ENCODE measurements at places on chromosomes 5 and 9. TPM values are rescaled to one million over a fixed set of nuclear protein-coding genes. Genes with fewer than 3 reads are reported as not detected.
A peak's percentile ranks its signal among the peaks of the same experiment; 100 is the strongest.

- DNase-seq: no peak
Measured at GRCh38 chr5:41883243-41883642, 13.0 kb upstream of the OXCT1 start.

DNA sequence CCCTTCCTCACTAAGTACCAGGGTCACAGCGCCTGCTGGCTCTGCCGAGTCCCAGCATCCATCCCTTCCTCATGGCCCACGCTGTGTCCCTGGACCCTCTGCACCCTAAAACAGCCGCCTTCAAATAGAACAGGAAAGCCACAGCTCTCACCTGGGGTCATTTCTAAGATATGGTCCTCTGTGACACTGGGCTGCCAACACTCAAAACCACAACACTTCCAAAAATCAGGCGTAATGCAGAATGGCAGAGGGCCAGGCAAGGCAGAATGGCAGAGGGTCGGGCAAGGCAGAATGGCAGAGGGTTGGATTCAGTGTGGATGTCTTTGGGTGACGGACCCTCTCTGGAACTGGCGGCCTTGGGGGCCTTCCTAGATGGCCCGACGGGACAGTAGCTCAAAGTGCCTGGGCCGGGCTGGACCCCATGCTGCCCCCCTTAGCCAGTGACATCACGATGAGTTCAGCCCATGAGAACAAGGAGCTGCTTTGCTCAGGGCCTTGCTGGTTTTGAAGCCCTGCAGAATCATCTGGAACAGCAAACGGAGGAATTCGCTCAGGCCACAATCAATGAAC lies 35.3 kb downstream of the ZDHHC11B start:
- peak; percentile 14 for DNase-seq

DNA sequence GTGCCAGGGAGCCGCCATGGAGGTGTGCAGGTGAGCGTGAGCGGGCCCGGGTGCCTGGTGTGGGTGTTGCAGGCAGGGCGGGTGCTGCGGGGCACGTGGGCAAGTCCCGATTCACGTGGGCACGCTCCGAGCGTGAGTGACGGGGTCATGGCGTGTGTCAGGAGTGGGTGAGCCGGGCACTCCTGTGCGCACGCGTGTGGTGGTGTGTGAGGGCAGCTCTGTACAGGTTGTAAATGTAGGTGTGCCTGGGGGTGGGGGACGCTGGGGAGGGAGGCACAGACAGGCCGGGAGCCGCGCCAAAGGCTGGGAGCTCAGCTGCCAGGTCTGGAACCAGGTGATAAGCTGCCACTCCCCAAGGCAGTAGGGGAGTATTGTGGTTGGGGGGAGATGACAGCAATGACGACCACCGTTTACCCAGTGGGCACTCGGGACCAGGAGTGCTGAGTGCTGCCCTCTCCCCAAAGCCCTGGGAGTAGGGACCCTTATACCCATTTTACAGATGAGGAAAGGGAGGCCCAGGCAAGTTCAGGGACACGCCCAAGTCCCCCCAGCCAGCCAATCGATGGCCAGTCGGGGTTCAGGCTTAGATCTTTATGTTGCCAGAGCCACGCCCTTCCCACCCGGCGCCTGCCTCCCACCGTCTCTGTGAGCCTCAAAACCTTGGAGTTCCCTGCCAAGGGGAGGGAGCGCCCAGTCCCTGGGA lies 9.6 kb downstream of the NCS1 start:
- DNase-seq: no peak

DNA sequence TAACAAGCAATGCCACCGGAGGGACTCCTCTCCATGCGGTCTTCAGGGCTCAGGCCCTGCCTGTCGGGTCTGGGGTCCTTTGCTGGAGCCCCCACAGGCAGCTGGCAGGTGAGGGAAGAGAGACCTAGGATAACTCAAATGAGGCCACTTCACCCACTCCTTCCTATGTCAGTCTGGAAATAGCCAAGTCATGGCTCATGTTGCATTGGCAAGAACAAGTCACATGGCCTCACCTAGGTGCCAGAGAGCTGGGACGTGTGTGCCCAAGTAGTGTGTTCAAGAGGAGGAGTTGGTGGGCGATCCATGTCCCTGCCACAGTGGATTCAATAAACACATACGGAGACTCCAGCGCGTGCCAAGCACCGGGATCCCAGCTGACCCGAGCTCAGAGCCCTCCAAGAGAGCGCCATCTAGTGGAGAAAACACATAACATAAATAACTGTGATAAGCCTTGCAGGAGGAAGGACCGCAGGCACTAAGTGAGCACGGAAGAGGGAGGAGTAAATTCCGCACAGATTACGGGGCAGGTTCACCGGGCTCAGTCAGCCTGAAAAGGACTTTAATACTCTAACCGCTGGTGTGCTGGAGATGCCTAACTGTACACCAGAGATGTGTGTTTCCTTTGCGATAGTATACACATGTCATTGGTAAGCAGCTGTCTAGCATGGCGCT lies 580.8 kb downstream of the CCDC171 start:
- no peak for DNase-seq

Gene RELL2
- 6.0 TPM for total RNA-seq

DNA sequence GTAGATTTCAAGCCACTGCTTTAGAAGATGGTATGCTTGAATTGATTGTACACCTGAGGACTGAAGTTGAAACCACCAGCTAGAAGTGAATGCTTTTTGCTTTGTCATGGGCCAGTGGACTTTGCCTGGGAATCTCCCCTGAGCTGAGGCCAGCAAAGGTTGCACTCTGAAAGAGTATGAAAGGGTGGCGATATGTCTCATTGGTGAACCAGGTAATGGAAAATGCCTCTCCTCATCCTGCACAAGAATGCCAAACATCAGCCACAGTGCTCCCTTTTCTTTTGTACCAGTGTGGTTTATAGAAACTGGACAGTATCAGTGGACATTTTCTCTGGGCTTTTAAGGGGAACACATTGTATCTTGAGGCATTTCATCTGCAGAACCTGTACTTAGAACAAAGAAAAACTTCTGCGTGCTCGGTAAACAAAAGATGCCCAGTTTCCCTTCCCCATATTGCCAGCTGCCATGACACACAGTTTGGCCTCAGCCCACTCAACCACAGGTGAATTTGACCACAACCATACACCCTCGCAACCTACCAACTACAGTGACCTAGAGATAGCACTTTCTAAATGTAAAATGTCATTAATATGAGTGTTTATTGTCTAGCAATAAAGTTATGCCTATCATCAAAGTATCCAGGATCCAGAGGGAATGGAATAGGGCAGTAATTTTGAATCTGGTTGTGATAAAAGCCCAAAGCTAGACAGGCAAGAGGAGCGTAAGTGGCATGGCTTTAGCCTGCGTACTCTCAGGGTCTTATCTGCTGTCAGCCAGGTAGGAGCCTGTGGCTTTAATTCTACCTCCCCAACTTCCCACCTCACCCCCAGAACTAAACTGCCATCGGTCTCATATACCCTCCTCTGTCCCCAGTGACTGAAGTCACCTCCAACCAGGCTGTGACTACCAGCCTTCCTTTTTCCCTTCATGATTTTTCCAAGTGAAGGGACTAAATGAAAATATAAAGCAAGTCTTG lies 79.5 kb upstream of the LHFPL2 start:
- no peak for DNase-seq

Gene PLGRKT
- 19.3 TPM for total RNA-seq

DNA sequence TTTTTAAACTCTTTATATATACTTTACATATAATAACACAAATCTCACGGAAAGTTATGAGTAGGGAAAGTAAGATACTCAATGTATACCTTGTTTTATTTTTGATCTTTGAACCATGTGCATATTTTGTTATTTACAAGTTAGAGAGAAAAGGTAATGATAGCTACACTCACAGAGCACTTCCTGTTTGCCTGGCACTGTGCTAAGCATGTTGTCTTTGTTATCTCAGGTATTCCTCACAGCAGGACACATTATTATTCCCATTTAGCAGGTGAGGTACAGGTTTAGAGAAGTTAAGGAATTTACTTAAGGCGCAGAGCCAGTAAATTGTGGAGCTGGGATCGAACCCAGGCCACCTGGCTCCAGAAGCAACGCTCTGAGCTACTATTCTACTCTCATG lies 3.0 kb downstream of the C9 start:
- DNase-seq: no peak

Gene IFNA13
- not detected for total RNA-seq

DNA sequence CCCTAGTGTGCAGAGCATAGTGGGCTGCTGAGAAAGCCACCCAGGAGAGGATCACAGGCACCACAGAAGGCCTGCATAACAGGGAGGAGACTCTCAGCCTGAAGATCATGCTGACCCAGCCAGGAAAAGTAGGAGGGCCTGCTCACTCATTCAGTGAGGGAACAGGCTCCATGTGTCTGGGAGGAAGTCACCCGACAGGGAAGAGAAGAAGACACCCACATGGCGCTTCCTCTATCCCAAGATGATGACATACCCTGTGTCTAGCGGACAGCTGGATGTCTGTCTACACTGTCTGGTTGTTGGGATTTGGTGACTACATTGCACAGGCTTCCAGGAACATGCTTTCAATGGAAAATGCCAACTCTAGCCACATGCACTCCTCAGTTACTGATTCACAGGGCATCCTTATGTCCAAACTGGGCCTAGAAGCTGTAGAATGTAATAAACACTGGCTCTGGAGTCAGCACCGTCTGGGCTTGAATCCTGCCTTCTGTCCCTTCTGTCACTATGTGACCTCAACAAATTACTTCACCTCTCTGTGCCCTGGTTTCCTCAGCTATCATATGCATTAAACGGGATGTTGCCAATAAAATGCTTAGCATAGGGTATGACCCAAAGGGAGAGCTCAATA lies 47.6 kb downstream of the KLHL3 start:
- DNase-seq: no peak

Gene PCDHB6
- total RNA-seq: not detected

Gene HAUS6
- total RNA-seq: 6.3 TPM

Gene BRD3OS
- total RNA-seq: 13.7 TPM

- no peak for DNase-seq
Measured at GRCh38 chr9:37550781-37551180, 25.4 kb downstream of the FBXO10 start.

- peak; percentile 49 for DNase-seq
Measured at GRCh38 chr9:125807079-125807478, 59.9 kb downstream of the PBX3 start.

DNA sequence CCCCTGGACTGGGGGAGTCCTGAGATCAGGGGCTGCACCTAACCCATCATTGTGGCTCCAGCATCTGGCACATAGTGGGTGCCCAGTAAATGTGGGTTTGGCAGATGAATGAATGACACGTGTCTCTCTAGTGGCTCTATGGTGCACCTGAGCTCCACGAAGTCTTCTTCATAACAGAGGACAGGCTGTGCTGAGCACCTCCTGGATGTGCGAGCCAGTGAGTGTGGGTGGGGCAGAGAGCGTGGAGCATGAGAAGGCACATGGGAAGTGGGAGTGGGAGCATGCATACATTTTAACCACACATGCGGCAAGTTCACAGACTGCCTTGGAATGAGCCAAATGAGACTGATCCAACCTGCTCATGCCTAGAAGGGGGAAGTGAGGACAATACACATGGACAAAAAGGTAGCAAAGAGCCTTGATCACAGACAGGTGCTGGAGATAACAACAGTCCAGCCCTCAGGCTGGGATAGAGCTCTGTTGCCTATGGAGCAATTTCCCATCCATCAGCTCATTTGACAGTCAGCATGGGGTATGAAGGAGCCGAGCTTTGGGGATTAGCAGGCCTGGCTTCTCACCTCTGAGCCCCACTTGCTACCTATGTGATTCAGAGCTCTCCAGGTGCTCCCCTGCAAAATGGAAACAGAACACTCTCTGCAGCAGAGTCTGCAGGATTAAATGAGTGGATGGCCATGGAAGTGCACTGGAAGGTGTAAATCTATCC lies 76.2 kb upstream of the TBC1D2 start:
- DNase-seq: no peak

- no peak for DNase-seq
Measured at GRCh38 chr5:115180165-115180709, 10.5 kb upstream of the TRIM36 start.

GRCh38 chr9:86971742-86972141 lies 24.4 kb upstream of the GAS1 start:
- no peak for DNase-seq

DNA sequence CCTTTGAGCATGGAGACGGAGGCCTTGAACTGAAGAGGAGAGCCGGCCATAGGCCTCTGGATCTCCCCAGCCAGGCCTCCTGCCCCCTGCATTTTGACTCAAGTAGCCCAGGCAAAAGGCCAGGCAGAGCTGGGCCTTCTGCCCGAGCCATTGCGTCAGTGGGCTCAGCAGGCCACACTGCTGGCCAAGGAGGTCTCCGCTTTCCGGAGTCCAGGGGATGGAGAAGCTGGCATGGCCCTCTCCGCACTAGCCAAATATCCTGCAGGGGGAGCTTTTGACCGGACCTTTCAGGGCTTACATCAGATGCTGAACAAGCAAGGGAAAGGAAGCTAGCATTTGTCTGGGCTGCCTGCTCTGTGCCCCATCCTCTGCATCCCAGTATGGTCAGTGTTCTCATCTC lies 386.8 kb downstream of the TRIM36 start:
- no peak for DNase-seq

- no peak for DNase-seq
Measured at GRCh38 chr9:105067895-105068580, 140.1 kb upstream of the ABCA1 start.

- DNase-seq: no peak
Measured at GRCh38 chr9:35960039-35960655, 2.2 kb upstream of the OR2S2 start.

GRCh38 chr9:109996936-109997580 lies 210.9 kb downstream of the C9orf152 start:
- DNase-seq: no peak

Gene RNF183
- total RNA-seq: 0.39 TPM

GRCh38 chr5:76207120-76207519 lies 123.9 kb downstream of the SV2C start:
- no peak for DNase-seq
